ENCODE measurements at places on chromosomes 5 and 9.

GRCh38 chr5:156379206-156379605, 52.2 kb downstream of the SGCD start:
- DNase-seq, result no peak

- no peak for DNase-seq
These were observed 475.5 kb upstream of the ACO1 start for GRCh38 chr9:31908891-31909480.

DNA sequence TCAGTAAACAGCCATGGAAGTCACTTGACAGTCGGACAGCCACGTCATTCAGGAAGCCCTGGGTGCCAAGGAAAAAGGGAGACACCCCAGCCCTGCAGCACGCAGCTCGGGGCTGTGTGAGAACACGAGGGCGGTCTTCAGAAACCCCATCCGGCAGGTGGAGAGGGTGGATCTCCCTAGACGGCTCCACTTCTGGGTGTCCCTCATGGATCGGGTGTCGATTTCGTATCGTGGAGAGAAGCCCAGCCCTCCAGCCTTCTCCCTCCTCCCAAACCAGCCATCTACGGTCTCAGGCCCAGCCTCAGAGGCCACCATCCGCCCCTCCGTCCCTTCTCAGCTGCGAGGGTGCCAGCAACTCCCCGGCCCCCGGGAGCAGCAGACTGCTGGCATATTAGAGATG, 65.5 kb upstream of the BARHL1 start:
- DNase-seq, result no peak

DNA sequence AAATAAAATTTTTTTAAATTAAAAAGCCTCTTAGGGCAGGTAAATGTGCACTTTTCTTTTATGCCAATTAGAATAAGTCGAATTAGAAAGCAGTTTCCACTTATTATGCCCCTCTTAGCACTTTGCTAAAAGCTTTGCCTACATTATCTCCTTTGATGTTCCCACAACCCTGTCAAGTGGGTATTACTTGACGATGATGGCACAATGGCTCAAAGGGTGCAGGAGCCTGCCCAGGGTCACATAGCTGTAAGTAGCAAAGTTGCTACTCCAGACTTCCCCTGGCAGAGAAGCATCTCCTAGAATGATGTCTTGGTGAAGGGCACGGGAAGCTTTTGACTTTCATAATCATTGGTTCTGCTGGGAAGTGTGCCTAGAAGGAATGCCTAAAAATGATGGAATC, 18.4 kb upstream of the IQGAP2 start:
- no peak for DNase-seq

GRCh38 chr5:333945-334344, 12.4 kb downstream of the AHRR start:
- DNase-seq, result no peak

GRCh38 chr9:133839822-133840329, 101.7 kb upstream of the SARDH start:
- DNase-seq, result no peak

- DNase-seq, result no peak
These were observed 1072.3 kb downstream of the MAT2B start for GRCh38 chr5:164577742-164578141.

DNA sequence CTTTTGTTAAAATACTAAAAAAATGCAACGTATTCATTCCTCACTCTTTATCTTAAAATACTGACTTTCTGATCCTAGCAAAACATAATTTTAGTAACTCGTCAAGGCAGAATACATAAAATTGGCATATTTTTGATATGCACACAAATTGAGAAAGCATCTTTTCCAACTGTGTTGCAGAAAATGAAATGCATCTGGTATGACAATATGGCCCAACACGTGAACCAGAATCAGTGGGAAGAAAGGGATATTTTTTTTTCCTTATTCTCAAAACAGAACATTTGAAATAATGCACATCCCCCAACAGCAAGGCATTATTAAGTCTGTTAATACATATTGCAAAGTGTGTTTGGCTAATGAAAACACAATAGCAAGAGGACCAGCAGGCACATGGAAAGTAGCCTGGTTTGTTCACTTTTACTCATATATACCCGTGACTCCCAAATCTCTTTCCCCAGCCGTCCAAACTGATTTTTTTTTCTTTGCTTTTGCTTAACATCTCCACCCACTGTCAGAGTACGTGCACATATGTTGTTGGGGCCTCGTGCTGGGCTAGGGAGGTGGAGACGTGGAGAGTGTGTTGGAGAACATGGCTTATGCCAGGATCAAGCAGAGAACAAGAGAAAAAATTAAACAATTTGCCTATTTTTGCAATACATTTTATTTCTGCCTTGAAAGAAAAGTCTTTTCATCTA, 4.3 kb downstream of the MCTP1 start:
- DNase-seq, result no peak

GRCh38 chr9:98906273-98907040, 37.2 kb upstream of the COL15A1 start:
- no peak for DNase-seq

DNA sequence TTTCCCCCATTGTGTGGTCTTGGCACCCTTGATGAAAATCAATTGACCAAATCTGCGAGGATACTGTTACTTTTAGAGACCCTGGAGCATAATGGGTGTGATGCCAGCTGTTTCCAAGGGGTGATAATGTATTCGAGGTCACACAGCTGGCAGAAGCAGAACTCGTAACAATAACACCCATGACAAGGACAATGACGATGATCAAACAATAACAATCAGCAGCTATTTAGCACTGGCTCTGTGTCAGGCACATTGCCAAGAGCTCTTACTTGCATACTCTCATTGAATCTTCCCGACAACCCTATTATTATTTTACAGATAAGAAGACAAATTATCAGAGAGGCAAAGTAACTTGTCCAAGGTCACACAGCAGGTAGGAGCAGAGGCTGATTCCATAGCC, 223.7 kb upstream of the MSX2 start:
- no peak for DNase-seq

- no peak for DNase-seq
These were observed 38.6 kb upstream of the PCSK5 start for GRCh38 chr9:75851917-75852316.

DNA sequence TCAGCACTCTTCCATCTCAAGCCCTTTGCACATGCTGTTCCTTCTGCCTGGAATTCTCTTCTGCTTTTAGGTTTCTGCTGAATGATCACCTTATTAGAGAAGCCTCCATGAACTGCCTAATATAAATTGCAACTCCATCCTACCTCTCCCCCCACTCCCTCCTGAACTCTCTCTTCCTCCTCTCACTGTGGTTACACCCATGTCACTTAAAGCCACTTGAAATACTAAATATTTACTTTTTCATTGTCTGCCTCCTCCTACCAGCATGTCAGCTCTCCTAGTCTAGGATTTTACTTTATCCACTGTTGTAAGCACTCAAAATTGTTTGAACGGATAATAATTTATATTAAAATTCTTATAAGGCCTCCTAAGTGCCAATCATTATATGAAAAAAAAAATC, 43.8 kb downstream of the ACTL7B start:
- no peak for DNase-seq

DNA sequence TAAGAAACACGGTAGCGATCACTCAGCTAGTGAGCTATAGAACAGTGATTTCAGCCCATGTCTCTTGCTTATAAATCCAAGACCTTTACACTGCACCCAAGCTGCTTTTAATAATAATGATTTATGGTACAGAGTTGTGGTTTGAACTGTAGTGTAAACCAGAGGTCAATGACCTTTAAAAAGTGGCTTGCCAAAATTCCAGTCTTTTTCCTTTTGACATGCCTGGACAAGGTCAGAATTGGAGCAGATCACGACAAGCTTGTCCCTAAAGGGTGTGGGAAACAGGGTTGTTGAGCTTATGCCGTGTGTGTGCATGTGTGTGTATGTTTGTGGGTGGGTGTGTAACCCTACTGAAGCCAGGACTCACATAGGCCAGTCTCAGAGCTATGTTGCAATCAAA, 225.3 kb upstream of the CLINT1 start:
- no peak for DNase-seq

GRCh38 chr5:53556001-53556400, 4.4 kb upstream of the NDUFS4 start:
- DNase-seq, result no peak

DNA sequence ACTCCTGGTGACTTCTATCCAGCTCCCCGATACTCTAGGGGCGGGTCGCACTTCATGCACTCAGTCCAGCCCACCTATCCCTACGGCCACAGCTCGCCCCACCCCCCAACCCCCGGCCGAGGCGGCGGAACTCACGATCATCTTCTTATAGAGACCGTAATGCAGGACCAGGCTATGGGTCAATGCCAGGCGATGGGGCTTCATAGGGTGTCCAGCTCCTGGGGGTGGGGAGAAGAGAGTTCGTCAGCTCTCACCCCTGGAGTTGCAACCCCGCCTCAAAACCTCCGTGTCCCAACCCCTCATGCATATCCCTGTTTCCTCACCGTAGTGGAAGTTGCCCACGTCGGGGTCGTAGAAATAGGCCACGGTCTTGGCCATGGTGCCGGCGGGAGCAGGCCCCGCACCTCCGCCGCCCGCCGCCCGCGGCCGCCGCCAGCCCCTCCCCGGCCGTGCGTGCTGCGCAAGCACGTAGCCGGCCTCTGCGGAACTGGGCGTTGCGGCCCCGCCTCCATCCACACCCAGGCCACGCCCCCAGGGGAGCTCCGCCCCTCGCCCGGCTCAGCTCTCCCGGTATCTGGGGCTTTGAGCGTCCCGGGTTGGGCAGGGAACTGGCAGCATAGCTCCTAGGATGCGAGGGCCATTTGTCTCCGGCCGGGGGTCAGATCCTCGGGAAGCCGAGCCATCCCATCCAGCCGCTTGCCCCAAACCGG, at the start of the genes HDAC3 and RELL2:
Gene HDAC3 (minus strand): TSS at position 437 of the 710 bp plus-strand sequence. CDS start 59 bp downstream, at position 378.
Gene RELL2 (plus strand): TSS at position 585 of the 710 bp plus-strand sequence. CDS start 1,229 bp downstream, outside the sequence.
- peak; percentile 86 for DNase-seq

DNA sequence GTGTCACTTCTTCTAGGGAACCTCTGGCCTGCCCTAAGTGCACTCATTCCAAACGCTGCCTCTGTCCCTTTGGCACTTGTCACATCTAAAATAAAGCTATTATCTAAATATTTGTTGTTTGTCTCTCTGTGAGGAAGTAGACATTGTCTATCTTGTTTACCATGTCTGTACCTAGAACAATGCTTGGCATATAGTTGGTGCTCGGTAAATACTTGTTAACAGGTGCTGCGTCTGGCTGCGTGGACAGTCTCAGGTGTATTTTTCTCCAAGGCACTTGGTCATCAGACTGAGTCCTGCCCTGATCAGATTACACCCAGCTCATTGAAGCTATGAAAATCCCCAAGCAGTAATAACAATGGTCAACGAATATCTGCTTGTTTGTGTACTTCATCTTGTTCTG, 174.9 kb upstream of the SMIM23 start:
- no peak for DNase-seq

DNA sequence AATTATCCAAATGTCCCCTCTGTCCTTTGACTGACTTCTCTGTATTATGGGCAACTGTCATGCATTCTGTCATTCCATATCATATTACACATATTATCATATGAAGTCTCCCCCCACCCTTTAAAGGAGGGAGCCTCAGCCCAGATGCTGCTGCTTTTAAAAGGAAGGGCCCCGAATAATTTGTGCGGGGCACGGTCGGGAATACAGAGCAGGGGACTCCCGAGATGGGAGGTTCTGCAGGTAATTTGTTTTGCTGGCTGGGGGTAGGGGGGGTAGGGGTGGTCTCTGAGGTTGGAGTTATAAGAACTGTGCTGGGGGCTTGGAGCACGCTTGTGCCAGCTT, 10.1 kb upstream of the LHX2 start:
- DNase-seq, result no peak

DNA sequence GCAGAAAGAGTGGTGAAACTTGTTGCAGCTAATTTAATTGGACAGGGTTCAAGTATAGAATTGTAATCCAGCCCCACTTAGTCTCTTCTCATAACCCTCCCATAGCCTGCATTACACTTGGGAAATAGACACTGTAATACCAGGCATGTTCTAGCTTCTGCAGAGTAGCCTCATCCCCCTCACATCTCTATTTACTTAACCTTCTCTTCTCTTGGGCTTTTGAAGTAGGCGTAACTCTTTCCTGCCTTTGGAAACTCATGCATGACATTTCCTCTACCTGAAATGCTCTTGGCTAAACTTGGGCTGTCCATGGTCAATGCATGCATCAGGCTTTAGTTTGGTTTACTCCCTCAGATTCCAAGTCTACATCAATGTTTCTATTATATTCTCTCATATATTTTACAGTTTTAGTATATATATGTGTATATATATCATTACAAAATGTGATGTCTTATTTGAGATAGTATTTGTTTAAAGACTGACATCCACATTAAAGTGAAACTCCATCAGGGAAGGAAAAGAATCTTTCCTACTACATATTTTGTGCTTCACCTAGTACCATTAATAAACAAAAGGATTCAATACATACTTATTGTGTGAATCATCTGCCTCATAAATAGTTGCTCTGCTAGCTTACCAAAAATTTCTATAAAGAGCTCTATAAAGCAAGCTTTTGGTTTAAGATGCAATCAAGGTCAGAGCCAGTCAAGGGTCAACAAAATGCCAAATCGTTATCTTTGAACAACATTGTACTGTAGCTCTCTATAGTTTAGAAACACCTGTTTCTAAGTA, 1158.0 kb downstream of the MAT2B start:
- no peak for DNase-seq

GRCh38 chr5:77394064-77394715, 97.9 kb downstream of the WDR41 start:
- DNase-seq, result no peak

GRCh38 chr5:1282131-1282992, 12.5 kb downstream of the TERT start:
- no peak for DNase-seq

GRCh38 chr5:139315056-139315615, 21.6 kb downstream of the MATR3 start:
- DNase-seq, result no peak

DNA sequence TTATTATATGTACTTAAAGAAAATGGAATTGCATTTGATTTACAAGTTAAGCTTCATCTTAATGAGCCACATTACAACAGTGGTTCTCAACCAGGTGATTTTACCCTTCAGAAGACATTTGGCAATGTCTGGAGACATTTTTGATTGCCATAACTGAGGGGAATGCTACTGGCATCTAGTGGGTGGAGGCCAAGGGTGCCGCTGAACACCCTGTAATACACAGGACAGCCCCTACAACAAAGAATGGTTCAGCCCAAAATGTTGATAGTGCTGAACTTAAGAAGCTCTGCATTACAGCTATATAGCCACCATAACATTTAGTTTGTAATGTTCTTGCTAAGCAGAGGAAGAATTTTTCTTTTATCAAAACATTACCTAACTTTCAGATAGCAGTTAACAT, 103.1 kb downstream of the PAM start:
- DNase-seq, result peak; percentile 8

DNA sequence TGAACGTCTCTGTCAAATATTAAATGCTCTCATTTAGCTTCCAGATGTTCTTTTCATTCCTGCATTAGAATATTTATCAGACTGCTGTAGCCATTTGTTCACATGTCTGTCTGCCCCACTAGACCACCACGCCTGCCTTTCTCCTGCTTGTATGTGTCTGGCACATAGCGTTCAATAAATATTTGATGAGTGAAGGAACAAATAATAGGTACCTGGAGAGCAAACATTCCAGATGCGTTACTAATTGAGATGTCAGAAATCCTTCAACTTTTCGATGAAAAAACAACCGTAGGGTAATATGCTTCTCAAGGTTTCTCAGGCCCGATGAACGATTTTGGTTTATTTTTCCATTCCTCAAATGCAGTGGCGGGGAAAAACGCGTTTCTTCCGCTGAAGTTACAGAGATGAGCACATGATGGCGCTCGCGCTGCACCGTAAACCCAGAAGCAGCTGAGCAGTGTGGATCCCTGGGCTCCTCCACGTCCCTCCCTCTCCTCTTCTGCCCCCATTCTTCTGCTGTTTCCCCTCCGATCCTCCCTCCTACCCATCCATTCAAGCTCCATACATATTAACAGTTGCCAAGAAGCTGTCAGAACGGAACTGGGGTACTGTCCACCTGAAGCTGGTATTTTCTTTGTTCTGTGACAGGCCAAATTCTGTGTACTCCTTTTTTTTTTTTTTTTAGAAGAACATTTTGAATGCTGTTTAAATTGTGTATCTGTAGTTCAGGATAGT, 245.4 kb downstream of the MPDZ start:
- DNase-seq, result peak; percentile 52

All from hematopoietic multipotent progenitor cell treated with erythropoietin and hydrocortisone succinate and interleukin-3 and kit ligand, for 8 days (in vitro differentiated cells).